Activated CD4-positive, alpha-beta T cell treated with anti-CD3 and anti-CD28 coated beads, Interleukin-2, amount 10 ng/mL, durations not matched to agents 7 days and 5 days (primary cell): ENCODE measurements at places on chromosomes 3 and 15.

- DNase-seq, result no peak
These were observed 612 bp upstream of the C15orf40 start for GRCh38 chr15:83012076-83012426.

GRCh38 chr3:166554023-166554422, 716.8 kb upstream of the BCHE start:
- no peak for DNase-seq

DNA sequence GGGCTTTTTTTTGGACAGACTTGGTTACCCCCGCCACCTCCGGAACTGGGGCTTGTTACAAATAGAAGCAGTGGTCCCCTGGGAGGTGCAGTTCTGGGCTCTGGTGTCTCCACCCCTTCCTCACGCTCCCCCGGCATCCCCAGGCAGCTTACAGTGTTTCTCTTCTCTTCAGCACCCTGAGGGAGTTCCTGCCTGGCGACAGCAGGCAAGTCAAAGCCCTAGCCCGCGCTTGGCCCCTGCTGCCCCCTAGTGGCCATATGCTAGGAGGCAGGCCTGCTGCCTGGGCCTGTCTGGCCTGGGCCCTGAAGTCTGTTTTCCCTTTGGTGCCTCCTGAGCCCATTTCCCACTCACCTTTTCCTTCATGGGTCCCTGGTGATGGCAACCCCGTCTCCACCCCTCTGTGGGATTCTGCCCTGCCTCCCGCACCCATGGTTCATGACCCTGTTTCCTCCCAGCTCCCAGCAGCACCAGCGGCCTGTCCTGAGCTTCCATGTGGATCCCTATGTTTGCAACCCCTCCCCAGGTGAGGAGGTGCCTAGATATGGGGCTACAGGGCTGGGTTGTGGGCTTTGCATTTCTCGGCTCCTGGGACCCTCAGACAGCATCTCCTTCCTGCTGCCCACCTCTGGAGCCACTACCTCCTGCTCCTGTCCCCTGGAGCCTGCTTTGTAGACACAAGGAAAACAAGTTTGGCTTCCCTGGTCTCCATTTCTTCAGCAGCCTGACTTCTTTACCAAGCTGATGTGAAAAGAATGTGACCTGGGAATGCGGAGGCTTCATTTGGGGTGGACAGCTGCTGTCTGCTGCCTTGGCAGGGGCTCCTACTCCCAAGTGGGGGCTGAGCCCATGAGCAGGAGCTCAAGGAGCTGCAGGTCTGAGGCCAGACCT, 2.2 kb downstream of the SNX22 start:
- DNase-seq, result peak; percentile 94

DNA sequence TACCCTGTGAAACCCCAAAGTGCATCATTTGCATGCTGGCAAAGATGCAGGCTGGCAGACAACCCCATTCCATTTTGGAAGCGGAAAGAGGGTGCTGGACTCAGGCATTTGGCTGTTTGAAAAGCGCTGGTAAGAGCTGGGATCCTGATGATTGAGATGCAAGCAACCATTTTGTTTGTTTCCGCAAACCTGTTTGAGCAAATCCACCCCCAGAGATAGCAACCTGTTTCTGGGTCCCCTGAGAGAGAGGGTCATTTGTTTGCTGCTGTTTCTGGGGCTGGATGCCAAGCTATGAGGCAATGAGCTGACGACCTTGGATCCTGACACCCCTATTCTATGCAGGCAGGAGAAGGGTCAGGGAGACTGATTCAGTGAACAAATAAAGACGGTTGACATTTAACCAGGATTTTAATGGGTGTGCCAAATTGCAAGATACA, 9.8 kb downstream of the SLC6A1 start:
- no peak for DNase-seq

- DNase-seq, result no peak
These were observed 127.8 kb downstream of the CMSS1 start for GRCh38 chr3:99945328-99945995.

DNA sequence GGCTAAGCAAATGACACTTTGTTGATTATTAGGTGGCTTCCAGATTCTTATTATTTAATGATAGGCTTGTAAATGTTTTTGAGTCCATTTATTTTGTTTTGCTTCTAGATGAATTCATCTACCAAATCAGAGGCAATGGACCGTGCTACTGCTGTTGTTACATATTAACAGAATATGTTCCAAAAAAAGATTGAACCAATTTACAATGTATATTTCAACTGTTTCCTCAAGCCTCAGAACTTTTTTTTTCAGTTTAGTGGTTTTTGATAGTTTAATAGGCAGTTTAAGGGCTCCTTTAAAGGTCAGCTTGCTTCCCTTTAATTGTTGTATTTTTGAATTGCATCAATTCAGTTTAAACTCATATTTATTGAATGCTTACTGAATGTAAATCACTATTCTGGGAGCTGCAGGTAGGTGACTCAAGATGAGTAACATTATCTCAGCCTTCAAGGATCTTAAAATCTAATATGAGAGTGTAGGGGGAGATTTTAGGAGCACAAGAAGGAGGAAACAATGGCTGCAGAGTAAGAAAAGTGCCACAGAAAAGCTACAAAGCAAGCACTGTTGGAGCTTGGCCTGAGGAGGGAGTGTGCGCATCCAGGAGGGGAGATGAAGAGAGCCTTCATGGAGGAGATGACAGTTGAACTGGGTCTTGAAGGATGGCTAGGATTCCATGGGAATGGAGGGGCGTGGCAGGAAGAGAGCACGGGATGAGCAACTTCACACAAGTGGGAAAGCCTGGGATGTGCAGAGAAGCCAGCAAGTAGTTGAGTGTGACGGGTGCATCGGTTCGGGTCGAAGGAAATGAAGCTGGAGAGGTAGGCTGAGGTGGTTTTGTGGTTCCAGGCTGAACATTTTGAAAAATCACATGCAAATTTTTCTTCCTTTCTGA, 14.7 kb downstream of the MAP2K1 start:
- DNase-seq, result peak; percentile 34

- DNase-seq, result no peak
These were observed 3.3 kb upstream of the SNX33 start for GRCh38 chr15:75644376-75644775.

GRCh38 chr3:159273608-159274007, 471.8 kb downstream of the MFSD1 start:
- DNase-seq, result peak; percentile 41

GRCh38 chr3:85554153-85554552, 595.4 kb downstream of the CADM2 start:
- DNase-seq, result no peak

GRCh38 chr15:42111924-42112323, 17.6 kb upstream of the PLA2G4D start:
- DNase-seq, result no peak

DNA sequence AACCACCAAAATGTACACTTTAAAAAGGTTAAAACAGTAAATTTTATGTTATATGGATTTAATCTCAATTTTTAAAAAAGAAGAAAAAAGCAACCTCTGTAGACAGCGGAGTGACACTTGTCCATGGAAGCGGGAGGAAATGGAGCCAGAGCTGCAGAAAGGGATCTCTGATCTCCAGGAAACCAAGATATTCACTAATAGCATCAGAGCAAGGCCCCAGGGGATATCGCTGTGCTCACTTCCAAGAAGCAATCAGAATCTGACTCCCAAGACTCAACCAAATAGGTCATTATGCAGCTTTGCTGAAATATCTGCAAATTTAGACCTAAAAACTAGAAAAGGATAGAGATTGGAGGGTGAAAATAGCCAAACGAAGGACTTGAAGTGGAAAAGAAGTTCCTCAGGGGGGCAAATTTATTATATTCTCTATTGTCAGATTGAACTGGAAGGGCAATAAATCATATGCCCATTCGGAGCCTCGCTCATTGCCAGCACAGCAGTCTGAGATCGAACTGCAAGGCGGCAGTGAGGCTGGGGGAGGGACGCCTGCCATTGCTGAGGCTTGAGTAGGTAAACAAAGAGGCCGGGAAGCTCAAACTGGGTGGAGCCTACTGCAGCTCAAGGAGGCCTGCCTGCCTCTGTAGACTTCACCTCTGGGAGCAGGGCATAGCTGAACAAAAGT, 62.0 kb upstream of the ATP2C1 start:
- no peak for DNase-seq

- DNase-seq, result peak; percentile 75
These were observed 82.6 kb downstream of the LSM3 start for GRCh38 chr3:14261229-14261628.

DNA sequence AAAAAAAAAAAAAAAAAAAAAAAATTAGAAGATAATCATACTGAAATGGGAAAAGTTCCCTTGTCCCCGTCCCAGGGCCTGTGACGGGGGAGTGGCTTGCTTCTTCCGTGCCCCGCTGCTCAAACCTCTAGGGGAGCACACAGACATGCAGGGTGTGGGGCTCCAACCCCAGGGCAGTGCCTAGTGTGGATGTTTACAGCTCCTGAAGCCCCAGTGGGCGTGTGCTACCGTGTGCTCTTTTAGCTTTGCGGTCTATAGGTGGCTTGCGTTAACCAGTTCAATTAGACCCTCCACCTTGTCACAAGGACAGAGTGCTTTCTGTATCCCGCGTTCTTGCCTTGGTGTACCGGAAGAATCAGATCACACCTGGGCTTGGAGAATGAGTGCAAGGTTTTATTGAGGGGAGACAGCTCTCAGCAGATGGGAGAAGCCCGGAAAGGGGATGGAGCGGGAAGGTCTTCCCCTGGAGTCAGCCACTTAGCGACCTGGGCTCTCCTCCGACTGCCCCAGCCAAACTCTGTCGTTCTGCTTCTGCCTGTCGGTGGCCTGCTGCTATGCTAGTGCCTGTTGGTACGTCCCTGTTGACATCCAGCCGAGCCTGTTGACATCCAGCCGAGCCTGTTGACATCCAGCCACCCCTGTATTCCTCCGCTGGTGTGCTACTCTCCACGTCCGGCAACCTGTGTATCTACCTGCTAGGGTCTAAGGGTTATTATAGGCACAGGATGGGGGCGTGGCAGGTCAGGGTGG, 569.8 kb downstream of the VGLL3 start:
- DNase-seq, result no peak

- DNase-seq, result no peak
These were observed 165.6 kb upstream of the SMAD3 start for GRCh38 chr15:66899555-66900350.

DNA sequence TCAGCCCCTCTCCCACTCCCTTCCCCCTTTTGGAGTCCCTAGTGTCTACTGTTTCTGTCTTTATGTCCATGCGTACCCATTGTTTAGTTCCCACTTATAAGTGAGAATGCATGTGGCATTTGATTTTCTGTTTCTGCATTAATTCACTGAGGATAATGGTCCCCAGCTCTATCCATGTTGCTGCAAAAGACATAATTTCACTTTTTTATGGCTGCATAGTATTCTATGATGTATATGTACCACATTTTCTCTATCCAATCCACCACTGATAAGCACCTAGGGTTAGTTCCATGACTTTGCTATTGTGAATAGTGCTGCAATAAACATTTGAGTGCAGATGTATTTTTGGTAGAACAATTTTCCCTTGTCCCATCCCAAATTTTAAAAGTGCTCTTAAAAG, 34.2 kb upstream of the RSL24D1 start:
- no peak for DNase-seq

GRCh38 chr3:108320746-108321350, 24.5 kb downstream of the HHLA2 start:
- DNase-seq, result no peak

GRCh38 chr3:196287090-196287439, 461 bp downstream of the PCYT1A start:
- peak; percentile 39 for DNase-seq

DNA sequence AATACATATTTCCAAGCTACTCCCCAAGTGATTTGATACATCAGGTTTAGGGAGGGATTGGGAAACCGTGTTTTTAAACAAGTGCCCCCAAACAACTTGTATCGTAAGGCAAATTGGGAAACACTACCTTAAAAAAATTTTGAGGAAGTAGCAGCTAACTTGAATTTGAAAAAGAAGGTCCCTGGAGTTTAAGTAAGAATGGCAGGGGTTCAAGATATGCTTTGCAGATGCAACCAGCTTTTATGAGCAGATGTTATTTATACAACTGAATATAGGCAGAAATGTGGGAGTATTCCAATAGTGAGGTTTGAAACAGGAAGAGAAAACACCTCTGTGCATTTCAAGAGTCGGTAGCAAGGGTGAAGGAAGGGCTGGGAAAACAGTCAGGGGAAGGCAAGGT, 139.6 kb downstream of the IL20RB start:
- no peak for DNase-seq

GRCh38 chr3:59286791-59287531, 237.1 kb upstream of the CFAP20DC start:
- DNase-seq, result peak; percentile 14

DNA sequence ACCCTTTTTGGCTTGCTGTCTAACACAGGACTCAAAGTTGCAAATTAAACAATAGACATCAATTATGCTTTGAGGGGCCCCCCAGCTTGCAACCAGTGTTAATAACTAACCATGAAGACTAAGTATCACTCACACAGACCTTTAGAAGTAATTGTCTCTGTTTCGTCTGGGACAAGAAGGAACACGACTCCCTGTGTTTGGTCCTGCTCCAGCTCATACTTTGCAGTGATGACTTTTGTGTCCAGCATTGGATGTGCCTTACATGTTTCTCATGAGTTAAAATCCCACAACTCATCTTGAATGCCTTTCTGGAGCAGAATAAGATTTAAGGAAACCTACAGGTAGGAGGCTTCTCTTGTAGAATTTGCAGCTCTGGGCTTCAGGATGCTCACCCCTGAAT, 53.1 kb downstream of the GMNC start:
- no peak for DNase-seq

- no peak for DNase-seq
These were observed 53.0 kb downstream of the C3orf80 start for GRCh38 chr3:160278210-160278609.

DNA sequence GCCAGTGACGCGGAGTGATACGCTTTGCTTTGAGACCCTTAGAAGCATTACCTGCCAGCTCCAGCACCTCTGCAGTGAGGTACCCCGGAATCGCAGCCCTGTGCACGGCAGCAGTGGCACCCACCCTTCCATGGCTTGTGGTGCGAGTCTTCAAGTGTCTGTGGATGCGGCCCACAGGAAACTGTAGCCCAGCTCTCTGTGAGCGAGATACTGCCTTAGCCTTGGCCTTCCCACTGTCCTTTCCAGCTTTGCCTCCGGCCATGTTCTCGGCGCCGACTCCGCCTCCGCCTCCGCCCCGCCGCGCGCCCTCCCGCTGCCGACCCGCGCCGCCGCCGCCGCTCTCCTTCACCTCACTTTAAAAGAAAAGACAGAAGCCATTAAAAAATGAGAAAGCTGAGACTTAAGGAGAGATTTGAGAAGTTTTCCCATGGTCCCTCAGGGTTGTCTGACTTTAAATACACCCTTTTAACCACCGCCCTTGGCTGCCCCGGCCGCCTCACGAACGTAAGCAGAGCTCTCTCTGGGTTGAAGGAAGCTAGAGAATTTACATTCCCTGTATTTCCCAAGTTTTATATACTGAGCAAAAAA, 78.5 kb upstream of the FAM174B start:
- DNase-seq, result no peak

DNA sequence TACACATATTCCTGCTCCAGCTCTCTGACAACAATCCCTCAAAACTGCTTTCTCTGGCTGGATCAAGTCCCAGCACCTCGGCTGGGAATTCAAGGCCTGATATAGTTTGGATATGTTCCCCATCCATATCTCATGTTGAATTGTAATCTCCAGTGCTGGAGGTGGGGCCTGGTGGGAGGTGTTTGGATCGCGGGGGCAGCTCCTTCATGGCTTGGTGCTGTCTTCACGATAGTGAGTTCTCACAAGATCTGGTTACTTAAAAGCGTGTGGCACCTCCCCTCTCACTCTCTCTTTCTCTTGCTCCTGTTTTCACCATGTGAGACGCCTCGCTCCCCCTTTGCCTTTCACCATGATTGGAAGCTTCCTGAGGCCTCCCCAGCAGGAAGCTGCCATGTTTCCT, 47.4 kb upstream of the SYN2 start:
- no peak for DNase-seq

GRCh38 chr15:99409097-99409473, 156.7 kb upstream of the MEF2A start:
- peak; percentile 28 for DNase-seq

- DNase-seq, result peak; percentile 14
These were observed 2.8 kb downstream of the EFHB start for GRCh38 chr3:19931180-19931692.
